Stimulated activated CD4-positive, alpha-beta T cell treated with anti-CD3 and anti-CD28 coated beads, Interleukin-15, amount 100 ng/mL, for 48 hours (primary cell): ENCODE measurements at places on chromosomes 11 and 22.

- no peak for DNase-seq
Measured at GRCh38 chr11:73402834-73403185, 26.6 kb downstream of the RELT start.

- no peak for DNase-seq
Measured at GRCh38 chr22:35375031-35375430, 5.9 kb upstream of the HMOX1 start.

DNA sequence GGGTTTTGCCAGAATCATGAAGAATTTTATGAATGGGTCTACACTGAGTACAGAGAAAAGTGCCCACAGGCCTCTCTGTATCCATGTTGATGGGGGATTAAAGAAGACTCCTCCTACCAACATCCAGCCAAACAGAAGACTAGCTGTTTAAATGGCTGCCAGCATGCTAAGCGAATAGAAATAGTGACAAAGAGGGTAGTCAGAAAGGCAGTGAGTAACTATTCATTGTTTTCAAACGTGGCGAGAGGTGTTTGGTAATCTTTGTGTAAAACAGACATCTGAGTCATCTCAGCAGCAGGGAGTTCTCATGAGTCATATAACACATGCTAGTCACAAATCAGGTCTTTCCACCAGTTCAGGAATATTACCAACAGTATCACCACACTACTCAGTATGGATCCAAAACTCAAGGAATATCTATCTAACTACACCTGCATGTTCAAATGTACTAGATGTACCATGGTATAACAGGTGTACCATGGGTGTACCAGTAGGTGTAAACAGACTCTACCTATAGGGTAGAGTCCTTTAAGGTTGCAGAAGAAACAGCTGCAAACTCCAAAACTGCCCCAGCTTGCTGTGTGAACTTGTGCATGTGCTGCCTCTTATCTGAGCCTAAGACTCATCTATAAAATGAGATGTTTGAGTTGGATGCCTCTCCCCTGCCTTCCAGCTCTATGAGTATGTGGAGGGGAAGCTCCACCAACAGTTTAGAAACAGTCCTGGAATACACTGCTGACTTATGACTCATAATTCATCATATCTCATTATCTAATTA, 82.0 kb downstream of the SLC1A2 start:
- peak; percentile 19 for DNase-seq

- DNase-seq: no peak
Measured at GRCh38 chr11:45026835-45027234, 76.2 kb upstream of the TP53I11 start.

DNA sequence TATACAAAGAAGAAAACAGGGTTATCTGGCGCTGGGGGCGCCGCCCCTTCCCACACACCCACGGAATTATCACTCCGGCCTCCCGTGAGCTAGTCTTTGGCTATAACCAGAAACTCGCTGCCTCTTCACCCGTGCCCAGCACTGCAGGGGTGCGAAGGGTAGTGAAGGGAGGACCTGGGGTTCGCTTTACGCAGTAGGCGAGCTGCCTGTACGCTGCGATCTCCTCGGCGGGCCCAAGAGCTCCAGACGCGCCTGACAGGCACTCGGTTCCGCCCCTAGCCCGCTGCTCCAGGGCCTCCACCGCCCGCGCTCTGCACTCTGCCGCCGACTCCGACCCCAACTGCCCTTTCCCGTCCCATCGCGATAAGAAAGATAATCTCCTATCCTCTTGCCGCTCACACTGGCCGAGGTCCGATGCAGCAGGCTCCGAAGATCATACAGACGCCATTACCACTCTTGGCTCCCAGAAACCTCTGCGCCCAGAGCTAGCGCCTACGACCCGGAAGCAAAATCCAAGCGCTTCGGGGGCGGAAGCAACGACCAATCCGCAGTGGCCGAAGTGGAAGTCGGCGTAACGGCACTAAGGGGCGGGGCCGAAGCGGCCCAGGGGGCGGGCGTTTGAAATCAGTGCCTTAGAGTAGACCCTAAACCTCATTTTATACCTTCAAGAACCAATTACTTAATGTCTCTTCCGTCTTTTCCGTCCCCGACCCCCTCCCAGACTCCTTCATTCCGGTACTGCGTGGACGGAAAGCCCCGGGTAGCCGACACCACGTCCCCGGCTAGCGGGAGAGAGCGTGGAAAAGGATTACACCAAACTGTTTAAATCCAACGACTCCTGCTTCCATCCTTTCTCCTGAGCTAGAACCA, at the start of the genes CWC15 and KDM4D:
Gene CWC15 (minus strand): TSS at position 458 of the 870 bp plus-strand sequence. CDS start 1,371 bp downstream, outside the sequence.
Gene KDM4D (plus strand): TSS at position 611 of the 870 bp plus-strand sequence. CDS start 23,664 bp downstream, outside the sequence.
- DNase-seq: peak; percentile 86

GRCh38 chr11:19083166-19083565, 22.6 kb upstream of the MRGPRX2 start:
- no peak for DNase-seq

GRCh38 chr22:41551877-41552582, 7.8 kb upstream of the POLR3H start:
- DNase-seq: no peak

- DNase-seq: no peak
Measured at GRCh38 chr22:42711895-42712837, 8.5 kb downstream of the A4GALT start.

DNA sequence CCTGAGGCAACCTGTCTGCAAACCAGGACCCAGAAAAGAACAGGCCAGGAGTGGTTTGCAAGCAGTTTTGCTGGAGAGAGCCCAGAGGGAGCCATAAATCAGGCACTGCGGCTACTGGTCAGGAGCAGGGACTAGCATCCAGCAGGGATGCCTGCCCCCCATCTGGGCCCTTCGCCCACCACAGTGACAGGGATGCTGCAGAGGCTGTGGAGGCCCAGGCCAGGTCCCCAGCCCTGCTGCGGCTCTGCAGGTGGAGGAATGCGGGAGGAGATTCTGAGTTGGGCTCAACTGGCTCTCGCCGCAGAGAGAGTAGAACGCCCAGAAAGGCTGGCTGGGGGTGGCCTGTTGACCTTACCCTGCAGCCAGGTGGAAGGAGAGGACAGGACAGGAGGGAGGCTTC, 16.4 kb upstream of the NEFH start:
- DNase-seq: no peak

DNA sequence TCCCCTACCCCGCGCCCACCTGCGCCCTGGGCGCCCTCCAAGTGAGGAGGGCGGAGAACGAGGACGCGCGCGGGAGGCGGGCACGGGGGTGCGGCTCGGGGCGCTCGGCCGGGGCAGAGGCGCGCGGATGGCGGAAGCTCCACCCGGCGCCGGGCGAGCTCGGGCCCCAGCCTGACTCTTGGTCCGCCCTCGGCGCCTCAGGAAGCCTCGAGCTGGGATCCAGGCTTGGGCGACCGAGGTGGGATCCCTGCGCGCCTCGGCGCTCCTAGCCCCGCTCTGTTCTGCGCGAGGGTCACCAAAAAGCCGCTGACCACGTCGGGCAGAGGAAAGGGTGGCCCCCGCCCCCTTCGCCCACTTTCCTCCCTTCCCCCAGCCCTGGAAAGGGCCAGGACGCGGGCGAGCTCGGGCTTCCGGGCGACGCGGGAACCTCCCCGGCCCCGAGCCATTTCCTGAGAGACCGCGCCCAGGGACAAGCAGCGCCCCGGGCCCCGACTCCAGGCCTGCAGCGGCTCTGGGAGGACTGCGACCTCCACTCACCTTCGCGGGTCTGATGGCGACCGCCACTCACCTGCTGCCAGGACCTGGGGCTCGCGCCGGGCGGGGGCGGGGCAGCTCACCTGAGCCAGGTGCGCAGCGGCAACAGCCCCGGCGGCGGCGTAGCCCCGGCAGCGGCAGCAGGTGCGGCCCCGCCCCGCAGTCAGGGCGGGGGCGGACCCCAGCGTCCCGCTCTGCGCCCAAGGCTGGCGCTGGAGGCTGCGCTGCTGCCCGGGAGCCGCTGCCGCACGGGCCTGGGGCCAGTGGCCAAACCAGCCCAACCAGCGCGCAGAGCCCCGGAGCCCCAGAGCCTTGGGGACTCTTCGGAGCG, 2.2 kb upstream of the SIGIRR start:
- no peak for DNase-seq

GRCh38 chr11:14673824-14674405, 30.3 kb downstream of the PDE3B start:
- no peak for DNase-seq

GRCh38 chr11:66933531-66933930, 24.7 kb downstream of the PC start:
- DNase-seq: no peak

- DNase-seq: no peak
Measured at GRCh38 chr22:25461301-25461700, 103.2 kb upstream of the GRK3 start.

DNA sequence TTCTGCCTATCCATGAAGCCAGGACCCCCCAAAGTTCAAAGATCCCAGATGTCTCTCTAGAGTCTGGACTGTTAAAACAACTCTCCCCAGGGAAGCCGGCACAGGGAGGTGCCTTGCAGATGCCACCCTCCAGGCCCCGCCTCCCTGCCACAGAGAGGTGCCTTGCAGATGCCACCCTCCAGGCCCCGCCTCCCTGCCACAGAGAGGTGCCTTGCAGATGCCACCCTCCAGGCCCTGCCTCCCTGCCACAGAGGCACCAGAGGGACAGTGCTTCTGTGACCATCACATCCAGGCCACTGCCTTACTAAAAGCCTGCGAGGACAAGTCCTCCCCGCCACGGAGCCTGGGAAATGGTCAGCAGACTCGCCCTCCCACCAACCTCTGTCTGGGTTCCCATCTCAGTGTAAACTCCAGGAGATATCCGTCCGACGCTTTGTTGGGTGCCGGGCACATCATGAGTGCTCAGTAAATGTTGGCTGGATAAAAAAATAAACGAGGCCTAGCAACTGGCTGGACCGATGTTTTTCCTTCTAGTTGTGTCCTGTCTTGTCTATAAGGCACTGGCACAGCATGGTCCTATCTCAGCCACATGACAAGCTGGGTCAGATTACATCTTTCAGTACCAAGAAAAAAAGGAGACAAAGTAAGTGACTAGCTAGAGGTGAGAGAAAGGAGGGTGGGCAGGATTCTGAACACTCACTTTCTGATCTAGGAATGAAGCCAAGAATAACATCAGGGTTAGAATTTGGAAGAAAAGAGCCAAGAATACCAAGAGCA, 91.2 kb upstream of the CSNK2A3 start:
- no peak for DNase-seq

DNA sequence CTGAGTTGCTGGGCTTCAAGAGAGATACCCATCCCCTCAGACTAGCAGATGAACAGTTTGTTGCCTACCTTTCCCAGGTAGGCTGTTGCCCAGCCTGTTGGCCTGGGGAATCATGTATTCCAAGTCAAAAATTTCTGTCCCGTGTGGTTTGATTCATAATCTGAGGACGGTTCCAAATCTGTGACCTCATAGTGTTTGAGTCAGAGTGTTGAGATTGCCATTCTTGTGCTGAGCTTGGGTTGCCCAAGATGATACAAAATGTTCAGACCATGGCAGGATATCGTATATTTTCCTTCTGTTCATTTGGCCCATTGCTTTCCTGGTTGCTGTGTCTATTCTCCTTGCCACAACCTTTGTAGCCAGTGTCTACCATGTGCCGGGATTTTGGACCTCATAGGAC, 64.3 kb downstream of the CYB5R2 start:
- DNase-seq: no peak

DNA sequence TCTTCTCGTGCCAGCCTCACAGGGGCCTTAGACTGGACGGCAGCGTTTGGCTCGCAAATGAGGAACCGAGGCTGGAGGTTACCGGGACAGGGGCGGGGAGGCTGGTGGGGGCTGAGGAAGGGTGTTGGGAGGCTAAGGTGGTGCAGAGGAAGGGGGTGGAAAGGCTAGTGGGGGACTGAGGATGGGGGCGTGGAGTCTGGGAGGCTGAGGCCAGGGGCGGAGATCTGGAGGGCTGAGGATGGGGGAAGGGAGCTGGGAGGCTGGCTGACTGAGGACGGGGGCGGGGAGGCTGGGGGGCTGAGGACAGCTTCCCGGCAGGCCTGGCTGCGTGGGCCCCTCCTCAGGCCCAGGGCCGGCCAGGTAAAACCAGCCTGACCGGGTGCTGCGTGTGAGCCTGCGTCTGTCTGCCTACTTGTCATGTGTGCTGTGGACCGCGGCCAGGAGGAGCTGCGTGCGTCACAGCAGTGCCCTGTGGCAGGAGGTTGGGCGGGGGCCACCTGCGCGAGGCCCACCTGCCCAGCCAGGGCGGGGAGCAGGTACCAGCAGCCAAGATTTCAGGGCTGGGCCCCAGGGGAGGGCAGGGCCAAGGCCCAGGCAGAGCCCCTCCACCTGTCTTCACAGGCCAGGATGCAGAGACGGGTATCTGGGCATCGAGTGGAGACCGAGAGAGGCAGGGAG, 9.4 kb upstream of the PIM3 start:
- peak; percentile 75 for DNase-seq

- no peak for DNase-seq
Measured at GRCh38 chr11:79054636-79055035, 386.2 kb downstream of the TENM4 start.

GRCh38 chr22:18970176-18970947, 34.3 kb upstream of the PRODH start:
- DNase-seq: no peak

DNA sequence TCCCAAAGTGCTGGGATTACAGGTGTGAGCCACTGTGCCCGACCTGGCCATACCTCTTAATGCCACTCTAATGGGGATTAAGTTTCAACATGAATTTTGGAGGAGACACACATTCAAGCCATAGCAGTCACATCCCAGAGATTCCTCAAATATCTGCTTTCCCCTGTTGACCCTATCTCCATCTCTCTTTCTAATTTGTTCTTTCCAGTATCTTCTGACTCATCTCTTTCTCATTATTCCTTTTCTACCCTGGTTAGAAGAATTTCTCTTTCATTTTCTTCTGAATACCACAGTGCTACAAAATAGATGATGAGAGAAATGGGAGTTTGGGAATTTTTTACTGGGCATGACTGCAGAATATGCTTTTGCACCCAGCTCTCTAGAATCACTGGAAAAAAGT, 5.1 kb downstream of the OR10V1 start:
- DNase-seq: no peak

DNA sequence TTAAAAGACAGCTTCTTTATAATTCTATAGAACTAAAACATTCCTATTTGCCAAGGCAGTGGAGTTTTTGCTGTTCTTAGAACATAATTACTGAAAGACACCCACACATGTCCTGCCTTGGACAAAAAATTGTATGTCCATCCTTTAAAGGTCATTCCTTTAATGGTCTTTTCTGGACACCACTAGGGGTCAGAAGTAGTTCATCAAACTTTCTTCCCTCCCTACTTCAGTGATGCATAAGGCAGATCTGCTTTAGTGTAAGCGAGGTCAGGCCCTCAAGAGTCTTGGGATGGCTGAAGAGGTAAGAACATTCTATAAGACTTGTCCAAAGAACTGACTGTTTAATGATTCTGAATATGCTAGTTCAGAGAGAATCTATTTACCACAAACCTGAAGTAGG, 4.3 kb upstream of the OR51V1 start:
- no peak for DNase-seq

GRCh38 chr22:50002791-50003190, 9.8 kb downstream of the IL17REL start:
- DNase-seq: no peak

GRCh38 chr11:129643031-129643721, 172.5 kb upstream of the TMEM45B start:
- DNase-seq: no peak

GRCh38 chr22:24975813-24976341, 23.4 kb downstream of the KIAA1671 start:
- no peak for DNase-seq

DNA sequence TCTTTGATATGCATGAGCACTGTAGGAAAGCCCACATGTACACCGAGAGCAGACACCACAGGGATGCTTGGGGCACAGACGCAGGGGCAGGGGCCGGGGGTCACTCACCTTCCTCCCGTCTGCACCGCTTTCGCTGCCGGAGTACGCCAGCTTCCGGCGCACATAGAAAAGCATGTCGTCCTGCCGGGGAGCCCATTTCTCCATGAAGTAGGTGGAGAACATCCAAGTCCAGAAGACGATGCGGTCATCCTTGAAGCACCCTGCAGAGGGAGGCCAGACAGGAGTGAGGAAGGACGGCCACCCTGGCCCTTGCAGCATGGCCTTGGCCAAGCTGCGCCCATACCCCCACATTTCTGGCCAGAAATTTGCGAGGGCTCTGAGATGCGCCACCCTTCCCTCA, 28.8 kb downstream of the KIAA0930 start:
- no peak for DNase-seq
